Immature natural killer cell (primary cell): ENCODE measurements at places on chromosomes 1 and 21.

- H3K27me3 ChIP-seq = peaks cover 23% of the 10 kb centered on the region
- peaks cover 58% of the 10 kb centered on the region for H3K4me1 ChIP-seq
- peak overlapping the region; percentile 86 for H3K4me3 ChIP-seq
- peaks cover 4% of the 10 kb centered on the region for H3K36me3 ChIP-seq
- peak; percentile 20 for DNase-seq
- peak overlapping the region; percentile 98 for H3K27ac ChIP-seq
Measured at GRCh38 chr1:110673197-110673701, 1.5 kb downstream of the KCNA3 start.

- H3K36me3 ChIP-seq = no peaks in the 10 kb centered on the region
- no peak for DNase-seq
- H3K4me1 ChIP-seq = no peaks in the 10 kb centered on the region
- peaks cover 5% of the 10 kb centered on the region for H3K27me3 ChIP-seq
- H3K27ac ChIP-seq = no peak overlapping the region
Measured at GRCh38 chr1:38783640-38784229, 75.8 kb downstream of the RRAGC start.

- no peak overlapping the region for H3K4me3 ChIP-seq
- no peak for DNase-seq
- no peak overlapping the region for H3K27ac ChIP-seq
- H3K36me3 ChIP-seq = no peaks in the 10 kb centered on the region
- H3K27me3 ChIP-seq = no peaks in the 10 kb centered on the region
- H3K4me1 ChIP-seq = peaks cover 3% of the 10 kb centered on the region
Measured at GRCh38 chr21:42969193-42969600, 5.2 kb upstream of the PKNOX1 start.

- no peak for DNase-seq
- H3K4me1 ChIP-seq = peaks cover 30% of the 10 kb centered on the region
- H3K27ac ChIP-seq = peak overlapping the region; percentile 15
- peaks cover 13% of the 10 kb centered on the region for H3K36me3 ChIP-seq
- H3K27me3 ChIP-seq = no peaks in the 10 kb centered on the region
Measured at GRCh38 chr1:229323885-229324553, 18.8 kb downstream of the CCSAP start.

DNA sequence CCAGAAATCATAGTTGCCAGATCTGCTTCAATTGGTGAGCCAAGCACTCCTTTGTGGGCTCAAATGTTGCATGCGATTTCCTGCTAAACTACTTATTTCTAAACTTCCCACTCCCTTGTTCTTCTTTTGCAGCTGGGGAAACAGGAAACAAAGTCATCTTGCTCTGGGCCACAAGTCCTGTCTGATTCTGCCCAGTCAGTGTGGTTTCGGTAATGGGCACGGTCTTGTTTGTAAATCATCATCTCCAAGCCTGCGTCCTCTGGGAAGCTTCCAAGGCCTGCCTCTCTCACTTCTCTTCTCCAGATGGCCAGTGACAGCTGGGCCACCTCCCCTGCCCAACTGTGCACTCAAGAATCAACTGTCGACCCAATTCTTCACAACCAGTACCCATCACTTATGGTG is 4.4 kb downstream of the S100A8 start:
- no peaks in the 10 kb centered on the region for H3K36me3 ChIP-seq
- no peak overlapping the region for H3K27ac ChIP-seq
- H3K27me3 ChIP-seq = peaks cover 4% of the 10 kb centered on the region
- H3K4me3 ChIP-seq = no peak overlapping the region

DNA sequence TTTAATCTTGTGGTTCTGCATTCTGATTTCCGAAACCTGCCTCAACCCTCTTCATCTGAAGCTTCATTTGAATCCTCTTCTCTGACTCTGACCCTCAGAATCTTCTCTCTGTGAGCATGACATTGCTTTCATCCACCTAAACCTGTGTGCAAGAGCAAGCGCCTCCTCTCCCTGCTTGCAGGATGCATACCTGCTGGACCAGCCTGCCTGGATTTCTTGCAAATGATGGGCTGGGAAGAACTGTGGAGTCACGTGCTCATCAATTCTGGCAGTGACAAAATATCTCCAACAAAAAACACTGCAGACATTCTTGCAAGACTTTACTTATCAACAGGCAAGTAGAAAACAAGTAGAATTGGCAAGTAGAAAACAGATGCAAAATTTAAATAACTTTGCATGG is 20.8 kb upstream of the SLC35F3 start:
- peaks cover 9% of the 10 kb centered on the region for H3K27me3 ChIP-seq
- no peak overlapping the region for H3K27ac ChIP-seq
- H3K36me3 ChIP-seq = no peaks in the 10 kb centered on the region
- DNase-seq = no peak
